MG63 (cell line): ENCODE measurements at places on chromosomes 2 and 18. TPM values are rescaled to one million over a fixed set of nuclear protein-coding genes. Genes with fewer than 3 reads are reported as not detected.

HK2 gene
- total RNA-seq = 27.8 and 28.9 TPM in 2 replicates

ALK gene
- not detected in 2 replicates for total RNA-seq

TRABD2A gene
- 14.5 and 20.9 TPM in 2 replicates for total RNA-seq

CYP27A1 gene
- 7.7 and 8.9 TPM in 2 replicates for total RNA-seq

SAG gene
- total RNA-seq = not detected in 2 replicates

ANKRD30BL gene
- total RNA-seq = not detected in 2 replicates

TRIB2 gene
- total RNA-seq = 59.4 and 76.6 TPM in 2 replicates

GPR35 gene
- total RNA-seq = 0.35 and 2.2 TPM in 2 replicates

SLC19A3 gene
- total RNA-seq = 1.2 and 1.6 TPM in 2 replicates

ERFE gene
- total RNA-seq = 11.1 and 24.6 TPM in 2 replicates

SLC40A1 gene
- 0.13 TPM in 1 of 2 replicates, not detected in the other for total RNA-seq

XDH gene
- 0.69 TPM in 1 of 2 replicates, not detected in the other for total RNA-seq

CCDC74A gene
- 2.7 and 6.5 TPM in 2 replicates for total RNA-seq

SATB2 gene
- total RNA-seq = 3.4 and 5.1 TPM in 2 replicates

MERTK gene
- 0.23 TPM in 1 of 2 replicates, not detected in the other for total RNA-seq

TEX44 gene
- total RNA-seq = not detected in 2 replicates

ARHGAP15 gene
- not detected in 2 replicates for total RNA-seq

SANBR gene
- total RNA-seq = 6.6 and 9.0 TPM in 2 replicates

PLGLB1 gene
- total RNA-seq = 5.0 TPM in 1 of 2 replicates, not detected in the other

CFC1 gene
- total RNA-seq = not detected in 2 replicates

PIEZO2 gene
- 11.1 and 42.7 TPM in 2 replicates for total RNA-seq

POTEJ gene
- not detected in 2 replicates for total RNA-seq

GPR45 gene
- not detected in 2 replicates for total RNA-seq

GATA6 gene
- total RNA-seq = 34.0 and 42.3 TPM in 2 replicates

CYP27C1 gene
- total RNA-seq = not detected in 2 replicates

NPPC gene
- not detected in 2 replicates for total RNA-seq

CTAGE1 gene
- total RNA-seq = not detected in 2 replicates

DAW1 gene
- 8.3 and 8.5 TPM in 2 replicates for total RNA-seq

SRSF7 gene
- 178 and 201 TPM in 2 replicates for total RNA-seq

DLGAP1 gene
- 3.4 and 3.7 TPM in 2 replicates for total RNA-seq

FKBP1B gene
- 5.1 TPM in 1 of 2 replicates, not detected in the other for total RNA-seq
